Subcutaneous preadipocyte (primary cell): ENCODE measurements at places on chromosomes 16 and 17. TPM values are rescaled to one million over a fixed set of nuclear protein-coding genes. Genes with fewer than 3 reads are reported as not detected.

Gene PSKH1
- 12.1 TPM in 2 replicates for total RNA-seq

Gene SPNS2
- total RNA-seq, result 0.37 and 0.39 TPM in 2 replicates

Gene TLCD1
- total RNA-seq, result 3.1 and 4.0 TPM in 2 replicates

Gene CACNG1
- not detected in 2 replicates for total RNA-seq

Gene STXBP4
- total RNA-seq, result 13.5 and 16.5 TPM in 2 replicates

Gene POLR3K
- 2.9 and 3.5 TPM in 2 replicates for total RNA-seq

Gene RGS11
- 0.98 and 2.6 TPM in 2 replicates for total RNA-seq

Gene MYL11
- total RNA-seq, result not detected in 2 replicates

Gene TCAP
- total RNA-seq, result 0.39 TPM in 1 of 2 replicates, not detected in the other

Gene EME2
- total RNA-seq, result 11.7 and 18.4 TPM in 2 replicates

Gene TERB1
- not detected in 2 replicates for total RNA-seq

Gene PRPF8
- 131 and 150 TPM in 2 replicates for total RNA-seq

Gene SEPTIN12
- total RNA-seq, result not detected in 2 replicates

Gene KRTAP9-2
- total RNA-seq, result not detected in 2 replicates

Gene CACNG3
- total RNA-seq, result not detected in 2 replicates

Gene FOXL1
- total RNA-seq, result 14.0 and 32.6 TPM in 2 replicates

Gene PSME3IP1
- 59.5 and 72.3 TPM in 2 replicates for total RNA-seq

Gene FSCN2
- 0.59 and 2.2 TPM in 2 replicates for total RNA-seq

Gene PRR11
- 23.9 and 49.2 TPM in 2 replicates for total RNA-seq

Gene TUBB3
- 248 and 348 TPM in 2 replicates for total RNA-seq

Gene KRT9
- total RNA-seq, result not detected in 2 replicates
